GM12892 (cell line): ENCODE measurements at places on chromosomes 1 and 21.

GRCh38 chr1:98048751-98049325 lies 128.0 kb upstream of the DPYD start:
- DNase-seq = no peak

GRCh38 chr1:31744165-31744888 lies 19.8 kb downstream of the ADGRB2 start:
- peak; percentile 80 for DNase-seq

GRCh38 chr1:17539477-17540254 lies at the start of gene ARHGEF10L:
ARHGEF10L (plus strand) TSS chr1:17539698; CDS start chr1:17580596, 40,898 bp downstream.
- no peak for DNase-seq

DNA sequence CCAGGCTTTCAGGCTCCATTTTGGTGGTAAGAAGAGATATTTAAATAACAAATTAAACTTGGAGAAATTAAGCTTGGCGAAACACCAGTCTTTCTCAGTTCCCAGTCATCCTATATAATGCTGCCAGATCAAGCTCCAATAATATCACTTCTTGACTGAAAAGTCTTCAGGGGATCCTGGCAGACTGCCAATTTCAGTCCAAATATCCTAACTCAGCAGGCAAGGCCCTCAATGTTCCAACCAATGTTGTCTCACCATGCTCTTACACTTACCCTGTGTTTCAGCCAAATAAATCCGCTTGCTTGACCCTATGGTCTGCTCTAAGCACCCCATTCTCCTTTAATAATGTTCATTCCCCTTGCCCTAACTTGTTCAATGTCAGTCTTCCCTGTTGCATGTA lies 39.9 kb upstream of the BCL10 start:
- DNase-seq = no peak

- DNase-seq = no peak
These were observed 323.5 kb downstream of the SIPA1L2 start for GRCh38 chr1:232306269-232306961.

DNA sequence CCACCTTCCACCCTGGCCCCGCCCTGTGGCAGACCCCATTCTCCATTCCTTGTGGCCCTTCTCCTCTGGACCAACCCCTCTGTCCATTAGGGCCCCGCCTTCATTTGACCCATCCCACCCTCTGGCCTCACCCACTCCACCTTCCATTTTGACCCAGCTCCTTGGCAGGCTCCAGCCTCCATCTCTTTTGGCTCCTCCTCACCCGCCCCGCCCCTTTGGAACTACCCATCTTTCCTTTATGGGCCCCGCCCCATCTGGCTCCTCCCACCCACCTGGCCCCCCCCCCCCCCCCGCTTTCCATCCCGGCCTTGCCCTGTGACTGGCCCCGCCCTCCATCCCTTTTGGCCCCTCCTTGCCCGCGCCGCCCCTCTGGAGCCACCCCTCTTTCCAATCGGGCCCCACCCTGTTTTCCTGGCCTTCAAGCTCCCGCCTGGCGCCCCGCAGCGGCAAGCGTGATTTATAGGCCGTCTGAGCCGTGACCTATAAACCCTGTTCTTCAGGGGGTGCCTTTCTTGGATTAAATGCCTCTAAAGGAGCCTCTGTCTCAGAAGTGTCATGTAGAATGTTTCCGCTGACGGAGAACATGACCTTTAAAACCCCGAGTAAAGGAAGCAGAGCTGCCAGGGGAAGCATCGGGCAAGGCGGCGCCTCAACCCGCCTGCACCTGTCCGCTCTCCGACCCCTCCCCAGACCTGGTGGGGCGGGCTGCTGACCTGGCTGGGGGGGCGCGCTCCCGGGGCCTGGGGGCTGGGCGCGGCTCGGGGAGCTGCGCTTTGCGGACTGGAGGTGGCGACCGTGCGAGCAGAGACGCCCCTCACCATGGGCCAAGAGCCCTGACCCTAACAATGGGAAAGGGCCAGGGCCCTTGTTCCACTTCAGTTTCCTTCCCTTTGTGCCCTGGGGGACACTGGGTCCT lies 178.0 kb downstream of the CAMTA1 start:
- no peak for DNase-seq

DNA sequence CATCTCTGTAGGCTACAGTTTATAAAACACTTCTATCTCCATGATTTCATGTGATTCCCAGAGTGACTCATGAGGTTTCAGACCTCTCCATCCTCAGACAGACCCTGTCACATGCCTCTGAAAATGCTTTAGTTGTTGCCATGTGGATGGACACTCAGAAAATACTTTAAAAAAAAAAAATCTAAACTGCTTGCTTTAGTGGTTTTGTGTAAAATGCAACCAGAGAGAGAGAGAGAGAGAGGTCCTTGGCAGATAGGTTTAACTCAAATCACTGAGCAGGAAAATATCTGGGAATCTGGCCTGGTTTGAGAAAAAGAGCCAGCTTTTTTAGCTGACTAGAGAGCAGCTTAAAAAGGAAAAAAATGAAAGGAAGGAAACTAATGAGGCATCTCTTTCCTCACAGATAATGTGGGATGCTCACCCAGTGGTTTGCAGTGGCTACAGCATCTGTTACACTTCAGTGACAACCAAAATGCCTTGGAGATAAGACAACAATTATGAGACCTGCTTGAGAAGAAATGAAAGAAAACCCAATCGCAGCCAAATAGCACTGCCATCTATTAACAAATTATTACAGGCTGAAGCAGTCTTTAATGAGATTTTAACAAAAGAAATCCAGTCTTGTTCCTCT lies 54.6 kb upstream of the SYT14 start:
- no peak for DNase-seq

DNA sequence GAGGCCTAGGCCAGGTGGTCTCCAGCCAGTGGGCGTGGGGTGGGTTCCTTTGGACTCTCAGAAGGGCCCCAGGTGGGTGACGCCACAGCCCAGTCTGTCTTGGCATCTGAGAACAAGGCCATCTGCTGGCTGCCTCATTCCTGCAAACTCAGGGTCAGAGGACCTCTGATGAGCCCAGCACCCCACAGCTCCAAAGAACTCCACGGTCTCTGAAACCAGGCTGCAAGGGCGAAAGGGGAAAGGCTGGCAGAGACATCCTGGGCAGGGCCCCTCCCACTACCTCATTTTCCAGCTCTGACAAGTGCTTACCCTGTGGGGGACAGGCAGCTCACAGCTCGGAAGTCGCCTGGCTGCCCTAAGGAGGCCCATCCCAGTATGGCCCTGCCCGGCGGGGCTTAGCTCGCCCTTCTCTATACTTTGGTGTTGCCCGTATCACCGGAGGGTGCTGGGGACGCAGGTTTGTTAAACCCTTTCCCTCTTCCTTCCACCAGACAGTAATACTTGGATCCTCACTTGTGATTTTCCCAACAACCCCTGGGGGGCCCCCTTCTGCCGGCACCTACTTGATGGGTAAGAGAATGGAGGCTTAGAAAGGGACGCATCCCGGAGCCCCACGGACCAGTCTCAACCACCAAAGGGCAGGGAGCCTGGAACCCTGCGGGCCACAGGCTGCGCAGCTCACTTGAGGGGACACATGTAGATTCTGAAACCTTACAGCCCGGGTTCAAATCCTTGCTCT lies 10.9 kb upstream of the EDN2 start:
- no peak for DNase-seq

DNA sequence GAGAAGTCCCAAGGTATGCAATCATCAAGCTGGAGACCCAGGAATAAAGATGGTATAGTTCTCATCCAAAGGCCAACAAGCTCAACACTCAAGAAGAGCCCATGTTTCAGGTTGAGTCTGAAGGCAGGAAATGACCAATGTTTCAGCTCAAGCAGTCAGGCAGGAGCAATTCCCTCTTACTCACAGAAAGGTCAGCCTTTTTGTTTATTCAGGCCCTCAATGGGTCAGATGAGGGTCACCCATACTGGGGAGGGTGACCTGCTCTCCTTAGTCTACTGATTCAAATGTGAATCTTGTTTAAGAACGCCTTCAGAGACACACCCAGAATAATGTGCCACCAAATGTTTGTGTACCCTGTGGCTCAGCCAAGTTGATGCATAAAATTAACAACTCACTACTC lies 262.4 kb downstream of the USP25 start:
- DNase-seq = no peak

DNA sequence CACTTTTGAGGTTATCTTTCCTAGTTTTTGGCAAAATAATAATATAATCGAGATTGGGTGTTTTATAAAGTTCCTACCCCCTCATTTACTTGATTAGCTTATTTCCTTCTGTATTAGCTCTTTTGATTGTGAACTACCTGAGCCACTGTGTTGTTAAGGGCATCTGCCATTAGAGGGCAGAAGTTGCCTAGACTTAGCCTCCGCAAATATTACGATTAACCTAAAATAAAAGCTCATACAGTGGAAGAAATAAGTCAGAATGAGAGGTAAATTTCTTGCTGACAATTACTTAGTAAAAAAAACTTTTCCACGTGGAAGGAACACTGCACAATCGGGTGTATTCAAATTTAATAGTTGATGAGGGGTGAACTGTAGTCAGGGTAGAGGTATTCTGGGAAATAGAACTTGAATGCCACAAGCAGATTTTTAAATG lies 2.3 kb downstream of the H3-3A start:
- DNase-seq = no peak

- no peak for DNase-seq
These were observed 46.3 kb upstream of the CFAP298 start for GRCh38 chr21:32658524-32658923.

GRCh38 chr1:59116920-59117542 lies 179.9 kb upstream of the FGGY start:
- DNase-seq = no peak

DNA sequence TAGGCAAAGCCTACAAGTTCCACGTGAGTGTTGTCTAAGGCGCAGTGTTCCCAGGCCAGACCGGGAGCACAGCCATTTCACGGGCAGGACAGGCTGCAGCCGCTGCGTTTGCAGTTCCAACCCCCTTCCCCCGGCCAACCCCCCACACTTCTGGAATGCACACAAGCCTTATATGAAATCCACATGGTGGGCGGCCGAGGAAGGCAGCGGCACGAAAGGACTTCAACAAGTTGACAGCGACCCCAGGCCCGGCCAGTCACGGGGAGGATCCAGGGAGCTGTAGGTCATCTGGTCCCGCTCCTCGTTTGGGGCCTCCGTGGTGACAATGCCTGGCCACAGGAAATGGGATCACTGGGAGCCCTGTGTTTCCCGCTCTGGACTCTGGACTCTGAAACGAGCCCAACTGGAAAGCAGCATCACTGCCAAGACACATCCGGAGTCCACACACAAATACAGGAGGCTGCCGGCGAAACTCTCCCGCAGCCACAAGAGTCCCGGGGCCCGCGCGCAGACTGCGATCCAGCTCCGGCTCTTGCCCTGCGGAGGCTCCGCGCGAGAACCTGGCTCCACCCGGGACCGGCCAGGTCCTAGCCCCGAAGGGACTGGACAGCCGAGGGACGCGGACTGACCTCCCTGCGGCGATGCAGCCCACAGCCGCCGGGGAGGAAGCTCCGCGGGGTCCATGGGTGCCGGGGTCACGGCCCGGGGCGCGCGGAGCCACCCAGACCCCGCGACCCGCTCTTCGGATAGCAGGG lies 794 bp downstream of the NID1 start:
- no peak for DNase-seq

- DNase-seq = no peak
These were observed 133.2 kb upstream of the COL6A1 start for GRCh38 chr21:45848331-45848730.

GRCh38 chr1:177170756-177171535 lies at the start of gene BRINP2:
BRINP2 (plus strand) TSS chr1:177170958; CDS start chr1:177229877, 58,919 bp downstream.
- DNase-seq = peak; percentile 23

DNA sequence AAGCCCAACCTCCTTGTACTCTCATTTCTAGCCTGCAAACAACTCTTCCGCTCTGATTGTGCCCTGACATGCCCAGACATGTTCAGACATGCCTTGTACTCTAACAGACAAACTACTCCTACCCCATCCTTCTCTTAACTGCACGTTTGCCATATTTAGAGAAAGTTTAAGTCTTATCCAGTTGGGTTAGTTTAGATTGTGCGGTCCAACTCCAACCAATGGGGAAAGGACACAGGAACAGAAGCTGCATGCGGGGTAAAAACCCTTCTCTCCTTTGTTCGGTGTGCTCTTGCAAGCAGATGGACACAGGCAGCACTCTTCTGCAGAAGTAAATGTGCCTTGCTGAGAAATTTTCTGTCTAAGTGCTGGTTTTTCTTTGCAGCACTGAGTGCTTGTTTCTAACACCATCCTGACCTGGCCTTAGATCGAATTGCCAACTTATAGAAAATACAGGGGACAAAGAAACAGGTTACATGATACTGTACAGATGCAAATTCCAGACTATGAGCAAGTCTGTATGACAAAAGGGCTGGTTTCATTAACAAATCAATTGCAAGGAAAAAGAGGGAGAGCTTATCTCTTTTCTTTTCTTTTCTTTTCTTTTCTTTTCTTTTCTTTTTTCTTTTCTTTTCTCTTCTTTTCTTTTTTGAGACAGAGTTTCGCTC lies 35.8 kb upstream of the IFNGR2 start:
- no peak for DNase-seq

- DNase-seq = no peak
These were observed at the start of gene TNFRSF4 for GRCh38 chr1:1213345-1214265. TNFRSF4 (minus strand) TSS chr1:1214153; CDS start chr1:1214127, 26 bp downstream.

DNA sequence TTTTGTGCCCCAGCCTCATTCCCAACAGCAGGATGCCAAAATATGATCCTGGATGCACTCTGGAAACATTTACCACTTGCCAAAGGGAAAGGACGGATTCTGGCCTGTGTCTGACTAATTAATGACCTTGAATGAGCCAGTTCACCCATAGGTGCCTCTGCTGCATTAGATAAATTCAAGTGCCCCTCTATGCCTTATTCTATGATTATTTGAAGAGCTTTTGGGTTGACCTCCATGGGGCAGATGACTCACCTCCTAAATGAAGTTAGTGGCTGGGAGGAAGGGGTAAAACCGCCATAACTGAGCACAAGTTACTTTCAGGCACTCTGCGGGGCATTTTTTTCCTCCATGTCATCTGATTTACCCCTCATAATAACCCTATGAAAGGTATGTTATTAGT lies 98.1 kb downstream of the CLIC6 start:
- DNase-seq = no peak

- no peak for DNase-seq
These were observed 17.4 kb upstream of the SLC30A10 start for GRCh38 chr1:219945795-219946194.

DNA sequence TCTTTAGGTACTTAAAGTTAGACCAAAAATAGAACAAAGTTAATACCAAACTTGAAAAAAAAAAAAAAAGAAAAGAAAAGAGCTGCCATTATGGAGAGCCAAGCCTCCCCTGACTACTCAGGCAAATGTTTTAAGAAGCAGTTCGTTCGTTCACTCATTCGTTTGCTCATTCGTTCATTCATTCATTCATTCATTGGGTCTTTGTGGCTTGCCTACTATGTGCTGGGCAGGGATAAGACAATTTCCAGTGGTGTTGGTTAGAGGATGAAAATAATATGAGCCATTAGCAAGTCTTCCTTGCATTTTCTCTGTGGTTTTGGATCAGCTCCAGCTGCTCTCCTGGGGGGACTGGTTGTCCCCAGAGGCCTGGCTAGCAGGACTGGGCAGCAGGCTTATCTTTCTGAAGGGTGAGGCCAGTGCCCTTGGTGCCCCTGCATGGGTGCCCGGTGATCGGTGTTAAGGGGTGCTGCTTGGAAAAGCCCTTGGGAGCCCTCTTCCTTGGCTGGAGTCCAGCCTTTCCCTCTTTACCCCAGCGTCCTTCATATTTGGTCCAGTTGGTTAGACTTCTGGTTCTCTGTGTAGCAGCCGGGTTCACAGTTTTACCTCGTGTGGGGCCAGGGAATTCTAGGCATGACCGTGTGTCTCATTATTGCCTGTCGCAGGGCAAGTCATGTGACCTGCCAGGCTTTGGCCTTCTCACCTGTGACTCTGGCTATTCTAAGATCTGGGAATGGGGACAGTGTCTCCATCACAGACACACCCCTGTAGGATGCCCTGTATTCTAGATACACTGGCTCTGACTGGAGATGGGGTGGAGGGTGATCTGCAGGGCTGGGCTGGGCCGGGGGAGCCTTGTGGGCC lies 32.8 kb downstream of the LHX4 start:
- DNase-seq = no peak
